Kidney (tissue), 22 donors: ENCODE measurements at places on chromosomes 5 and 9. TPM values are rescaled to one million over a fixed set of nuclear protein-coding genes. Genes with fewer than 3 reads are reported as not detected.

Gene CCDC192
- total RNA-seq: not detected

Gene SLC45A2
- 0.22 TPM for total RNA-seq

Gene SVEP1
- 19.3 TPM for total RNA-seq

Gene C5orf52
- not detected for total RNA-seq

Gene PSD2
- total RNA-seq: 0.13 TPM

Gene TMEM174
- total RNA-seq: 1.1 TPM

GRCh38 chr9:126750941-126751725, 53.7 kb upstream of the ZBTB43 start:
- no peak overlapping the region for H3K4me3 ChIP-seq
- no peaks in the 10 kb centered on the region for H3K4me1 ChIP-seq
- DNase-seq: no peak
- no peaks in the 10 kb centered on the region for H3K36me3 ChIP-seq

GRCh38 chr5:139241139-139241538, 43.0 kb upstream of the SIL1 start:
- H3K27ac ChIP-seq: no peak overlapping the region
- H3K36me3 ChIP-seq: no peaks in the 10 kb centered on the region
- no peak overlapping the region for H3K4me3 ChIP-seq
- H3K27me3 ChIP-seq: no peaks in the 10 kb centered on the region
- DNase-seq: no peak
- H3K4me1 ChIP-seq: no peaks in the 10 kb centered on the region

DNA sequence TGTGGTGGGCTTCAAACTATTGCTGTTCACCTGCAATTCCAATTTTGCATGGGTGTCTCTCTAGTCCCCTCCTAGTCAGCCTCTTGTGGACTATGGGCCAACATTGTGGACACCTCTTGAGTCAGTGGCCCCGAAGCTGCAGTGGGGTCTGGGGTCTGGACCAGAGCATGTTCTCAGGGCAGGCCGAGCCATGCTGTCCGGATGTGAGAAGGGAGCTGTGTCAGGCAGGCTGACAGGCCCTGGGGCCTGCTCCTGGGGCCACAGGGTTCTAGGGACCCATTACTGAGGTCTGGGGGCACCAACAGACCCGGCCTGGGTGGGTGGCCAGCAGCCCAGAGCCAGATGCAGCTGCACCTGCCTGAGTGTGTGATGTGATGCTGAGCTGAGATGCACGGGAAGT, 16.5 kb upstream of the IRX4 start:
- DNase-seq: no peak
- no peaks in the 10 kb centered on the region for H3K27me3 ChIP-seq
- no peak overlapping the region for H3K27ac ChIP-seq
- H3K4me1 ChIP-seq: no peaks in the 10 kb centered on the region
- H3K36me3 ChIP-seq: no peaks in the 10 kb centered on the region

DNA sequence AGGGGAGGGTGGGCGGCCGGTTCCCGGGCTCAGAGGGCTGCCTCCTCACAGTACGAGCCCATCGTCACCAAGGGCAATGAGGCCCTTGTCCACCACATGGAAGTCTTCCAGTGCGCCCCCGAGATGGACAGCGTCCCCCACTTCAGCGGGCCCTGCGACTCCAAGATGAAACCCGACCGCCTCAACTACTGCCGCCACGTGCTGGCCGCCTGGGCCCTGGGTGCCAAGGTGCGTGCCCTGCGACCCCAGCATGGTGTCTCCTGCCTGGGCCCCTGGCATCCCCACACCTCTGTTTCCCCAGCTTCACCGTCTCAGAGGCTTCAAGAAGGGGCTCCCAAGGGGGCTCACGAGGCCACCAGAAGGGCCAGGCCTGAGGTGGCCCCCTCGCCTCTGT, 7.2 kb downstream of the DBH start:
- peak; percentile 46 for DNase-seq
- H3K4me1 ChIP-seq: no peaks in the 10 kb centered on the region
- no peak overlapping the region for H3K4me3 ChIP-seq
- no peaks in the 10 kb centered on the region for H3K27me3 ChIP-seq
- no peak overlapping the region for H3K27ac ChIP-seq

GRCh38 chr9:118624608-118625007, 744.6 kb downstream of the BRINP1 start:
- H3K4me3 ChIP-seq: no peak overlapping the region
- no peaks in the 10 kb centered on the region for H3K36me3 ChIP-seq
- no peak for DNase-seq
- H3K27me3 ChIP-seq: no peaks in the 10 kb centered on the region
- H3K27ac ChIP-seq: no peak overlapping the region
- H3K4me1 ChIP-seq: no peaks in the 10 kb centered on the region

- no peaks in the 10 kb centered on the region for H3K27me3 ChIP-seq
- H3K27ac ChIP-seq: no peak overlapping the region
- H3K4me1 ChIP-seq: no peaks in the 10 kb centered on the region
- DNase-seq: no peak
Observed at GRCh38 chr9:124805186-124805585, 28.3 kb downstream of the OLFML2A start.

- no peak overlapping the region for H3K27ac ChIP-seq
- DNase-seq: no peak
- H3K4me3 ChIP-seq: no peak overlapping the region
- H3K4me1 ChIP-seq: no peaks in the 10 kb centered on the region
- H3K27me3 ChIP-seq: no peaks in the 10 kb centered on the region
Observed at GRCh38 chr5:65461490-65461889, 20.2 kb downstream of the ADAMTS6 start.

DNA sequence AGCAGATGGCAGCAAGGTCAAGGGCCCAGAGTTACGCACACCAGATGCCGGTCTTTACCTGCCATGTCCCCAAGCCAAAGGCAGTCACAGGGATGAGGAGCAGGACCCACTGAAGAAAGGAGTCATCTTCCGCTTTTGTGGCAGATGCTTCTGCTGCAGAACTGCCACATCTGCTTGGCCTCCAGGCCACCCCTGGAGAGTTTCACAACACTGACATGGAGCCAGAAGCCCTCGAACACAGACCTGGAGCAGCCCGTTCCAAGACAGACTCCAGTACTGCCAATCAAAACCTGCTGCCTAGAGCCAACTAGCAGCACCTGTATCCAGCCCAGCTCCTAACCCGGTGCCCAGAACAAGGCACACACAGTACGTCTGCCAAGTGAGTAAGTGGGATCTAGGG, 1.5 kb downstream of the SURF1 start:
- no peak for DNase-seq
- H3K27ac ChIP-seq: no peak overlapping the region
- peaks cover 19% of the 10 kb centered on the region for H3K36me3 ChIP-seq
- H3K27me3 ChIP-seq: no peaks in the 10 kb centered on the region

GRCh38 chr5:75965292-75965691, 117.9 kb upstream of the SV2C start:
- DNase-seq: no peak
- no peaks in the 10 kb centered on the region for H3K27me3 ChIP-seq

DNA sequence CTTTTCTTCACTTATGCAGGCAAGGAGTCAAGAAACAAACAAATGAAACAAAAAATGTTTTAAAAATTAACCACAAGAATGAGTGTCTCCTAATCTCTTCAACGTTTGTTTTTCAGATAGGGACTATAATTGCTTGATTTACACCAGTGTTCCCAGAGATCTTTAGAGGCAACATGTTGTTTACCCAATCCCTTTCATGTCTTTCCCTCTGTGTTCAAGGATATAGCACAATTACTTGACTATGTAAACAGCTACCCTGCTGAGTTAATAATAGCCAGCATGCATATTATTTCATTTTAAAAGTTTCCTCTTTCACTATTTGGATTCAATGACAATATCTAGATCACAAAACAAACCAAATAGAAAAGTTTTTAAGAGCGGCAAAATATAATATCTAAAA, 25.1 kb upstream of the SHISAL2B start:
- no peaks in the 10 kb centered on the region for H3K27me3 ChIP-seq
- no peaks in the 10 kb centered on the region for H3K36me3 ChIP-seq
- no peak overlapping the region for H3K4me3 ChIP-seq

GRCh38 chr5:33330426-33330825, 110.3 kb upstream of the TARS1 start:
- H3K4me3 ChIP-seq: no peak overlapping the region
- no peaks in the 10 kb centered on the region for H3K36me3 ChIP-seq
- no peak overlapping the region for H3K27ac ChIP-seq
- H3K27me3 ChIP-seq: no peaks in the 10 kb centered on the region

- H3K4me1 ChIP-seq: no peaks in the 10 kb centered on the region
- H3K27me3 ChIP-seq: no peaks in the 10 kb centered on the region
- no peaks in the 10 kb centered on the region for H3K36me3 ChIP-seq
- DNase-seq: peak; percentile 84
- H3K4me3 ChIP-seq: no peak overlapping the region
Observed at GRCh38 chr9:132507670-132508469, 74.5 kb upstream of the BARHL1 start.

- H3K4me1 ChIP-seq: no peaks in the 10 kb centered on the region
- no peak overlapping the region for H3K27ac ChIP-seq
- H3K27me3 ChIP-seq: no peaks in the 10 kb centered on the region
- DNase-seq: no peak
Observed at GRCh38 chr9:106038266-106039001, 344.1 kb downstream of the TMEM38B start.

GRCh38 chr9:125544988-125545651, 161.9 kb downstream of the MAPKAP1 start:
- H3K36me3 ChIP-seq: peaks cover 4% of the 10 kb centered on the region
- H3K4me1 ChIP-seq: peaks cover 6% of the 10 kb centered on the region
- no peak for DNase-seq

DNA sequence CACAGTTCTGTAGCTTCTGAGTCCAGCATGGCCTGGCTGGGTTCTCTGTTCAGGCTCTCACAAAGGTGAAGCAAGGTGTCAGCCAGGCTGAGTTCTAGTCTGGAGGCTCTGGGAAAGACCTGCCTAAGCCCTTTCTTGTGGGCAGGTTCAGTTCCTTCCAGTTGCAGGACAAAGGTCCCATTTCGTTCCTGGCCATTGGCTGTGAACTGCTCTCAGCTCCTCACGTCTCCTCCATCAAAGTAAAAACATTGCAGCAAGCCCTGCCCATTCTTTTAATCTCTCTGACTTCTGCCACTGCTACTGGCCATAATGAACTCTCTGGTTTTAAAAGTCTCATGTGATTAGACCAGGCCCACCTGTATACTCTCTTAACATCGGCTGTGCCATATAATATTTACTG, 61.6 kb upstream of the BARX1 start:
- H3K4me3 ChIP-seq: no peak overlapping the region
- no peaks in the 10 kb centered on the region for H3K36me3 ChIP-seq
- no peaks in the 10 kb centered on the region for H3K4me1 ChIP-seq
- H3K27me3 ChIP-seq: no peaks in the 10 kb centered on the region
- DNase-seq: no peak
- no peak overlapping the region for H3K27ac ChIP-seq

GRCh38 chr5:142894749-142895148, 124.6 kb downstream of the ARHGAP26 start:
- H3K36me3 ChIP-seq: no peaks in the 10 kb centered on the region
- no peak overlapping the region for H3K4me3 ChIP-seq
- H3K27me3 ChIP-seq: no peaks in the 10 kb centered on the region
- no peak for DNase-seq
- H3K27ac ChIP-seq: no peak overlapping the region
- H3K4me1 ChIP-seq: no peaks in the 10 kb centered on the region

GRCh38 chr9:114000671-114001409, 77.3 kb downstream of the AMBP start:
- H3K27ac ChIP-seq: no peak overlapping the region
- no peaks in the 10 kb centered on the region for H3K4me1 ChIP-seq
- DNase-seq: peak; percentile 5
- H3K36me3 ChIP-seq: peaks cover 22% of the 10 kb centered on the region
- H3K4me3 ChIP-seq: no peak overlapping the region

- no peaks in the 10 kb centered on the region for H3K27me3 ChIP-seq
- no peak overlapping the region for H3K4me3 ChIP-seq
- no peaks in the 10 kb centered on the region for H3K4me1 ChIP-seq
- no peak for DNase-seq
- H3K36me3 ChIP-seq: no peaks in the 10 kb centered on the region
Observed at GRCh38 chr5:75460942-75461610, 50.4 kb downstream of the CERT1 start.

DNA sequence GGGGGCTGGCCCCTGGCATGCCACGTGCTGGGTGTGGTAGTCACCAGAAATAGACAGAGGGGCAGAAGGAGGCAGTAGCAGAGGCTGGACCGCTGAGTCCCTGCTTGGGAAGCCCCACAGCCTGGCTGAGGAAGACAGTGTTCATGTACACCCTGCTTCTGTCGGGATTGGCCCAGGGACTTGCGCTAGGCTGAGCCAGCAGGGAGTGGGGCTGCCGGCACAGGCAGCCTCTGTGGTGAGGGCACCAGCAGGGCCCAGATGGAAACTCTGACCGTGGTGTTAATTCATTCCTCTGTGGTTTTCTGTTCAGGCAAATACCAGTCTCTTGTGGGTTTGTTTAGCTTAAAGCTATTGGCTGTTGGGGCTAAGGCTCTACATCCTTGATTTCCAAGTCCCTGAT, 108.6 kb upstream of the RAD23B start:
- DNase-seq: no peak
- H3K4me3 ChIP-seq: no peak overlapping the region
- no peaks in the 10 kb centered on the region for H3K27me3 ChIP-seq
- H3K36me3 ChIP-seq: no peaks in the 10 kb centered on the region

DNA sequence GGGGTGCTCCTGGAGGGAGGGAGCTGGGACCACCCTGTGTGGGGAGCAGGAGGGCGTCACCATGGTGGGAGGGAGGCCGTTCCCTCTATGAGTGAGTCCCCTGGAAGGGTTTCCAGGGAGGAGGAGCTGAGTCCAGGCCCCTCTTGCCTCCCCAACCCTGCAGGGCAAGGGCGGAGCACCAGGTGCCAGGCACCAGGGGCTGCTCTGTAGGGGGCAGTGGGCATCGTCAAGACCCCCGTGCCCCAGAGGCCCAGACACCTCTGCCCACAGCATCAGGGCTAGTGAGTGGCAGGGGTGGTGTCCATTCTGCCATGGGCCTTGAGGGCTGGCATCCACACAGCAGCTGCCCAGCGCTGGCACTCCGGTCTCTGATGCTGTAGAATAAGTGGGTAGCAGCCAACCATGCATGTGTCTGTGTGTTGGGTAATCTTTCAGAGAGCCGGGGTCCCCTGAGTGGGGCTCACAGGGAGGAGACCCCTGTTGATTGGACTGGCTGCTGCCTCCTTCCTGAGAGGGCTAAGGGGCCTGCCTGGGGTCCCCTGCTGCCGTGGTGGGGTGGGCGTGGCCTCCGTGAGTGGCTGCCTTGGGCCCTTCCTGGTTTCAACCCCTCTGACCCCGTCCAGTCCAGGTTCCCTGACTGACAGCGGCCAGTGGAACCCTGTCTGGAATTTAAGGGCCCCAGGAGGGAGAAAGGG, 72.7 kb upstream of the RNU6ATAC start:
- no peak for DNase-seq
- no peaks in the 10 kb centered on the region for H3K36me3 ChIP-seq
- H3K4me3 ChIP-seq: no peak overlapping the region
- H3K27me3 ChIP-seq: no peaks in the 10 kb centered on the region

- no peak overlapping the region for H3K4me3 ChIP-seq
- no peak for DNase-seq
- H3K4me1 ChIP-seq: no peaks in the 10 kb centered on the region
- H3K36me3 ChIP-seq: no peaks in the 10 kb centered on the region
- H3K27me3 ChIP-seq: no peaks in the 10 kb centered on the region
- no peak overlapping the region for H3K27ac ChIP-seq
Observed at GRCh38 chr9:110745676-110746075, 77.1 kb downstream of the MUSK start.

- H3K4me1 ChIP-seq: no peaks in the 10 kb centered on the region
- H3K27ac ChIP-seq: no peak overlapping the region
- H3K27me3 ChIP-seq: no peaks in the 10 kb centered on the region
- H3K4me3 ChIP-seq: no peak overlapping the region
- DNase-seq: no peak
- H3K36me3 ChIP-seq: no peaks in the 10 kb centered on the region
Observed at GRCh38 chr5:90131383-90132133, 278.0 kb downstream of the CETN3 start.
